ENCODE measurements at places on chromosomes 7 and 10. TPM values are rescaled to one million over a fixed set of nuclear protein-coding genes. Genes with fewer than 3 reads are reported as not detected.

MAPK8 gene
- 68.3 TPM for total RNA-seq

CHN2 gene
- 0.38 TPM for total RNA-seq

AS3MT gene
- total RNA-seq: 0.29 TPM

GRCh38 chr7:54811041-54811845 is 52.2 kb upstream of the SEC61G start:
- H3K27ac ChIP-seq: no peak overlapping the region
- no peak for DNase-seq
- no peaks in the 10 kb centered on the region for H3K36me3 ChIP-seq
- no peaks in the 10 kb centered on the region for H3K4me1 ChIP-seq
- H3K4me3 ChIP-seq: no peak overlapping the region

DNA sequence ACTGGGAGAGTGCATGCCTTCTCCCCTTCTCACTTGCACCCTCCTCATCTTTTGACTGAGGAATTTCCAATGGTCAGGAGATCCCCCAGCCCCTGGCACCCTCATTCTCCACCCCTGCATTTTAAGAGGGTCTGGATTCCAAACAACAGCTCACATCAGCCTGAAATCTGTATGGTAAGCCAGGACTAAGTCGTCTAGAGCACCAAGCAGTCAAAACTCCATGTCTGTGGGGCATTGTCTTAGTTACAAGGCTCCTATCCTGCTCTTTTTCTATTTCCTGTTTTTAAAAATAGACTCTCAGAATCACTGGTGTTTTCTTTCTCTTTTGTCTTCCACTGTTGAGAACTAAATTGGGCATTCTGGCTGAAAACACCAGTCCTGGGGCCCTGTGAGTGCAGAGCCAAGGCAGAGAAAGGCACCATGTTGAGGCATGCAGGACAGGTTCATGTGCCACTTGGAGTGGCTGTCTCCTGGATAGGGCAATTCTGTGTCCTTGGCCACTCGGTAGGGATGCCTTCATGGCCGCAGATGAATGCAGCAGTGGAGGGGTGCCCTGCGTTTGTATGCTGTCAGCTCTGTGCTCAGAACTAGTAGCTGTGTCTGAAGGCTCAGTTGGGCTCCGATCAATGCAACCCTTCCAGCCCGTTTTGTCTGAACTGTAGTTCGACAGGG is 216.6 kb upstream of the YAE1 start:
- DNase-seq: no peak
- peaks cover 11% of the 10 kb centered on the region for H3K27me3 ChIP-seq
- no peaks in the 10 kb centered on the region for H3K4me1 ChIP-seq
- H3K4me3 ChIP-seq: no peak overlapping the region
- H3K36me3 ChIP-seq: no peaks in the 10 kb centered on the region

DNA sequence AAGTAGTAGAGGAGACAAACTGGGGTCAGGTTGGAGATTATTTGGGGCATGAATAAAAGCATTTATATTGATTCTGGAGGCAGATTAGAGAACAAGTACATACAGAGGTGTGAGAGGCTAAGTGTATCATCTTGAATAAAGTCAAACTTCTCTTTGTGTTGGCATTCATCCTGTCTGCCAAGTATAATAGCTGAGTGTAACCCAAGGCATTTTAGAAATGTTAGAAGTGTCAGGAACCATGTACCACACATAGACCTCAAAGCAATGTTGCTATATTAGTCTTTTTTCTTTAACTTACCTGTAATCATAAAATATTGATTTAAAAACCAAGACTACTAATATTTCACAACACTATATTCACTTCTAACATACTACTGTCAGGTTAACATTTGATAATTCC is 56.2 kb upstream of the LRRTM3 start:
- no peak overlapping the region for H3K27ac ChIP-seq
- H3K4me3 ChIP-seq: no peak overlapping the region
- no peak for DNase-seq
- H3K27me3 ChIP-seq: no peaks in the 10 kb centered on the region

- peak overlapping the region; percentile 55 for H3K4me3 ChIP-seq
- peaks cover 4% of the 10 kb centered on the region for H3K36me3 ChIP-seq
- H3K4me1 ChIP-seq: peaks cover 20% of the 10 kb centered on the region
Measured at GRCh38 chr10:96089116-96089515, 41.0 kb upstream of the ZNF518A start.
